ENCODE measurements at places on chromosomes 5 and 9.

DNA sequence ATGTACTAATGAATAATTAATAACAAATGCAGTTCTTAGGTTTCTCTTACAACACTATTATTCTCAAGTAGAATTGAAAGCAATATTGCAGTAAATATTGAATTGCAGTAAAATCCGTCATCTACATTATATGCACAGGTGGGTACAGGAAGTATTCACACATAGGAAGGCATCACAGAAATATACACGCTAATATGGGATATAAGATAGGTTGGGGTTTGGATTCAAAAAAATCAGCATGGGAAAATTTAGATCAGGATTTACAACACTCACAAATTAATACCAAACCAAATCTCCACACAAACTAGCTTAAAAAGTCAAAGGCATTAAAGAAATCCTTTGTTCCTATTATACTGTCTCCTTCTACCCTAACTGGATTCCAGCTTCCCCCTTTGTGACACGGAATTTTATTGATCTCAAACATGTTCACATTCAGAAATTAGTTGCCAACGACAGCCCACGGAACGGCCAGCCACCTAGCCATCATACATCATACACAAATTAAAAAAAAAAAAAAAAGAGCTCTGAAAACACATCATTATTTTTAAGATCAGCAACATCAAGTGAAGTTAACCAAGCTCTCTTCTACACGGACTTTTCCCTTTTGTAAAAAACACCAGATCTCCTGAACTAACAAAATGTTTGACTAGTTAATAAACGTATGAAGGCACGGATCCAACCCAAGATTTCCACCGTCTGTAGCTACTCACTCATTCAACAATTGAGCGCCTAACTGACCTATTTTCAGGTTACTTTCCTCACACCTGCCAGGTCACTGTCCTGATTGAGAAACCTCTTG lies 2.2 kb downstream of the NR6A1 start:
- DNase-seq: no peak

DNA sequence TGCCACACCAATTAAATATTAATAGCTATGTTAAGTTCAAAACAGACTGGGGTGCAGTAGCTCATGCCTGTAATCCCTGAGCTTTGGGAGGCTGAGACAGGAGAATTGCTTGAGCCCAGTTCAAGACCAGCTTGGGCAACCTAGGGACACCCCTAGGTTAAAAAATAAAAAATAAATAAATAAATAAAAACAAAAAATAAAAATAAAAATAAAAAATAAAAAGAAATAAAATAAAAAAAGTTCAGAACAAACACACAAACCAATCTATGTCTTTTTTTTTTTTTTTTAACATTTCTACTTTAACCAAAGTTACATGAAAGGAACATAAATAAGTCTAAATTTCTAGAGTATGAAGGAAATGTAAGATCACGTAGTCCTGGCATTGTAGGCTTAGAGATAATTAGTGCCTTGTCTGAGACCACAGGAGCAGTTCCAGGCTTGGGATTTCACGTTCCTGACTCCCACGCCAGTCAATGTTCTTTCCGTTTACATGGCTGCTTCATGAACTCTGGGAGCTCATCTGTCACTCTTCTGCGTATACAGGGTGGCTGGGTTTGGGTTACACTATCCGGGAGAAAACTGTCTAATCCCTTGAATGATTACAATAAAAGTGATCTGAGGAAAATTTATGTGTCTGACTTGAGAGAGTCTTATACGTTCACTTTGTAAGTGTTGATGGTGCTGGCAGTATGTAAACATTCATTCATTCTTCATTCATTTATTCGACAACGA lies 85.2 kb downstream of the KIAA1958 start:
- DNase-seq: peak; percentile 47

GRCh38 chr5:54996466-54996865 lies 11.1 kb upstream of the ESM1 start:
- no peak for DNase-seq

GRCh38 chr9:2174911-2175310 lies 159.8 kb downstream of the SMARCA2 start:
- DNase-seq: no peak

DNA sequence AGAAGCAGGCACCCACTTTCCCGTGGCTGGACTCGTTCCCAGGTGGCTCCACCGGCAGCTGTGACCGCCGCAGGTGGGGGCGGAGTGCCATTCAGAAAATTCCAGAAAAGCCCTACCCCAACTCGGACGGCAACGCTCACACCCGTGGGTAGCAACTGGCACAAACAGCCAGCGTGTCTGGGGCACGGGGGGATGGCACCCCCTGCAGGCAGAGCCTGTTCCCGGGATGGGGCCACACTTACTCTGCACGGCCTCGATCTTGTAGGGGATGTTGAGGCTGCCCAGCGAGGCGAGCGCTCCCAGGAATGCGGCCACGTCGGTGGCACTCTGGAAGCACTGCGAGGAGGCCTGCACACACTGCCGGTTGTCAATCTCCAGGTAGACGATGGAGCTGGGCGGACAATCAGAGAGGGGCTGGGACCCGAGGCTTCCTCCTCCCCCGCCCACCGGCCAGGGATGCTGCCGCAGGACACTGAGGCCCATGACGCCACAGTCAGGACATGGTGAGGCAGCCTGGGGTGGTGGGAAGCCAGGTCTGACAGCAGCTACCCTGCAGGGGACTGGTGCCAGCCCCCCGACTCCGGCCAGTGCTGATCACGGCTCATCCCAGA lies 20.2 kb upstream of the SEC16A start:
- no peak for DNase-seq
